Liver (tissue), 10 donors: ENCODE measurements at places on chromosomes 1 and 21. TPM values are rescaled to one million over a fixed set of nuclear protein-coding genes. Genes with fewer than 3 reads are reported as not detected.

Gene ADAMTSL4
- total RNA-seq = 11.5 TPM

DNA sequence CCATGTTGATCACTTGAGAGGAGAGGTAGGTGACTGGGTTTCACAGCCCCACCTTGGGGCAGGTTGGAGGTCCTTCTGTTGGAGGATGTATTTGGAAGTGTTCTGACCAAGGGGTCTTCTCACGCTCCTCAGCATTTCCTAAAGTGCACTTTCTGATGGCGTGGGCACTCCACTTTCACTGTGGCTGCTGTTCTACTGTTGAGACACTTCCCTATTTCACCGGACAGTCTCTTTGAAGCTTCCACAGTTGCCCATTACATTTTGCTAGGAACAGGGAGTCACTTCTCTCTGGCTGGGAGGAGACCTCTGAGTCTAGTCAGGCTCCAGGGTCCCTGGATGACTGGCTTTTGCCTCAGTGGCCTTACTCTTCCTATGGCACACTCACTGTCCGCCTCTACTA lies 180.0 kb upstream of the LMO4 start:
- no peaks in the 10 kb centered on the region for H3K36me3 ChIP-seq
- no peak overlapping the region for H3K4me3 ChIP-seq
- no peak for DNase-seq
- no peak overlapping the region for H3K27ac ChIP-seq
- H3K4me1 ChIP-seq = peaks cover 11% of the 10 kb centered on the region
- no peaks in the 10 kb centered on the region for H3K27me3 ChIP-seq

DNA sequence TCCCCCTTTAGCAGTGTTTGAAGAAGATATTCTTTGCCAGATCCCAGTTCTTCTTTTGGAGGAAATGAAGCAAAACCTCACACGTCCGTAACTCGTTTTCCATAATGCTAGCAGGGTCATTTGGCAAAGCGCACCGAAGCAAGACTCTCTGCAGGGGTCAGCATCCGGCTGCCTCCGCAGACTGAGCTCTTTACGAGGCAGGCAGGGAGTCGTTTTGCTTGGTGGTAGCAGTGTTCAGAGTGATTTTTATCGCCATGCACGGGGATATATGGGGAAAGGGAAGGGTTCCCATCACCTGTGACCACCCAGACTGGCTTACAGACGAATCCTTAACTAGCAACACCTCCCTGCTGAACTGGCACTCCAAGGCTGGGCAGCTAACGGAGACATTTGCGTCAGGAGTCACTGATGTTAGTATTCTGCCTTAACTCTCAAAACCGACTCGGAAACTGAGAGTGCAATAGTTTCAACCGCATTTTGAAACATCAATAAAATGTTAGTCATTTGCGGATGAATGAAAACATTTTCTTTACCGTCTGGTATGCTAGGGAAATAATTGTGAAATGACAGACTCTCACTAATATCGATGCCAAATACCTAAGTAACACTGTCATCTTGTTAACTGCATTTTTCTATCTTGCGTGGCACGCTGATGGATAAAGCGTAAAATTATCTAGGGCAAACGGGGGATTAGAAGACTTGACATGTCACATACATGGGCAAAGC lies 2.2 kb upstream of the NEGR1 start:
- H3K27me3 ChIP-seq = no peaks in the 10 kb centered on the region
- H3K4me3 ChIP-seq = no peak overlapping the region
- no peaks in the 10 kb centered on the region for H3K36me3 ChIP-seq
- H3K27ac ChIP-seq = peak overlapping the region; percentile 23

DNA sequence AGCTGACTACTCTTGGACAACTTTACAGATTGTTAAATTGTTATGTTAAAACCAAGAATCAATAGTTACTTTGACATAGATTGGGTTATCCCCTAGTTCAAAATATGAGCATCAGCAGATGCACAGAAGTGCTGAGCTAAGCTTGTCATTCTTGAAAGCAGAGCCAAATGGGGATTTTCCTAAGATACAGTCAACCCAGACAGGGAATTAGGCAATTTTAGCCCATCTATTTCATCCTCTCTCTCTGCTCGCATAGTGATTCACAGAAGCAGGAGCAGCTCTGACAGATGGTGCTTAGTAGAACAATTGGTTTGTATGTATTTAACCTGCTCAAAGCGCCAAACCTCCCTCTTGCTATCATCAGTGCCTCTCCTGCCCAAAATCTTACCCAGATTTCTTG lies 27.9 kb upstream of the PRRC2C start:
- no peak for DNase-seq
- no peaks in the 10 kb centered on the region for H3K27me3 ChIP-seq
- no peak overlapping the region for H3K4me3 ChIP-seq
- H3K4me1 ChIP-seq = no peaks in the 10 kb centered on the region
- no peaks in the 10 kb centered on the region for H3K36me3 ChIP-seq
